ENCODE measurements at places on chromosomes 11 and 22.
A peak's percentile ranks its signal among the peaks of the same experiment; 100 is the strongest.

- peak; percentile 2 for DNase-seq
These were observed 27.7 kb downstream of the DNAJC24 start for GRCh38 chr11:31397239-31397834.

- no peak for DNase-seq
These were observed 21.2 kb upstream of the OR10A5 start for GRCh38 chr11:6824136-6824823.

- DNase-seq: no peak
These were observed 100.8 kb downstream of the TRAF6 start for GRCh38 chr11:36409152-36409816.

GRCh38 chr11:59223611-59224010 is 10.9 kb upstream of the MPEG1 start:
- DNase-seq: no peak

GRCh38 chr11:96113193-96113681 is 189.3 kb upstream of the MTMR2 start:
- no peak for DNase-seq

DNA sequence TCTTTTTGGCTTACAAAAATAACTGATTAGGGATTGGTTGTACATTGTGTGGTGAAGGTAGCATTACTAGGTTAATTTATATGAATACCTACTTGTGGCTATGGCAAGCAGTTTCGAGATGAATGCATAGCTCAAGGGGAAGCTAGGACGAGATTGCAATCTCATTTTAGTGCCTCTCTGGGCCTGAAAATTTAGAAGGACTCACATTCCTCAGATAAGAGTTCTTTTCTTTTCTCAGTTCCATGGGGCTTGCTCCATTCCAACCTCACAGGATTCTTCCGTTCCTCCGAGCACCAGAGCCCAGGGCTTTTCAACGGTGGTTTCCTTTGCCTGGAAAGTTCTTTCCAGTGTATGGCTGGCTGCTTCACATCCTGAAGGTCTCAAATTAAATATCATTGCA is 82.1 kb downstream of the CECR2 start:
- DNase-seq: no peak

DNA sequence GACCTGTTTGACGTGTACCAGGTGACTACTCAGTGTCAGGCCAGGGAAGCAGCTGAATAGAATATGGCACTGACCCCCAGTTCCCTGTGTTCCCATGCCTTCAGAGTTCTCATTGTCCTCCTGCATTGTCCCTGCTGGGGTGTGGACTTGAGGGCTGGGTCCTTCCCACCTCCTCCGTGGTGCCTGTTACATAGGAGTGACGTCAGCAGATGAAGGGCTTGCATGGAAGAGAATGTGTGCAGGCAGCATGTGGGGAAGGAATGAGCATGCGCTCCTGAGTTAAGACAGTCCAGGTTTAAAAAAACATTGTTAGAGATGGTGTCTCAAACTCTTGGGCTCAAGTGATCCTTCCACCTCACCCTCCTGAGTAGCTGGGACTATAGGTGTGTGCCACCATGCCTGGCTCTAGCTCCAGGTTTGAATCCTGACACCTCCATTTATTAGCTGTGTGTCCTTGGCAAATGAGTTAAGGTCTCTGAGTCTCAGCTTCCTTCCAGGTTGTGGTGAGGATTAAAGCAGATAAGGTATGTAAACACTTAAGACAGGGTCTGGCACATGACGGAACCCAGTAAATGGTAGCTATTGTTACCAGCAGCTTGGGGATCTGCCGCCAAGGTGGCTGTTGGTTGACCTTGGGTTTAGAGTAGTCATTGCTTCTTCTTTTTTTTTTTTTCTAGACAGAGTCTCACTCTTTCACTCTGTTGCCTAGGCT is 7.5 kb upstream of the SOX10 start:
- DNase-seq: no peak

DNA sequence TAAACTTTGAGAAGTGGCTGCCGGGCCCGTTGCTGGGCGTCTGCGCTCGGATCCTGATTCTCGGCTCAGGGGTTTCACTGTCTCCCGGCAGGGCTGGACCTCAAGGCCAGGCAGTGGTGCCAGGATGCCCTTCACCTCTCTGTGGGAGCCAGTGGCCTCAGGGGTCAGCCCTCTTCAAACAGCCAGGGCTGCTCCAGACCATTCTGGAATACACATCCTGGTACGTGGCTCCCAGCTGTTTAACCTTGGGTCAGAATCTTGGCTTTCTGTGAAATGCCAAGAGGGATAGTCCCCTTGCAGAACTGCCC is 70.5 kb downstream of the MPPED1 start:
- DNase-seq: no peak

GRCh38 chr22:31579835-31580242 is 82.2 kb downstream of the PISD start:
- no peak for DNase-seq

GRCh38 chr11:19349340-19350025 is 108.7 kb upstream of the E2F8 start:
- no peak for DNase-seq

Measured in GM18507 (cell line).